Esophagus squamous epithelium (tissue), 5 donors: ENCODE measurements at places on chromosomes 2 and 18.

DNA sequence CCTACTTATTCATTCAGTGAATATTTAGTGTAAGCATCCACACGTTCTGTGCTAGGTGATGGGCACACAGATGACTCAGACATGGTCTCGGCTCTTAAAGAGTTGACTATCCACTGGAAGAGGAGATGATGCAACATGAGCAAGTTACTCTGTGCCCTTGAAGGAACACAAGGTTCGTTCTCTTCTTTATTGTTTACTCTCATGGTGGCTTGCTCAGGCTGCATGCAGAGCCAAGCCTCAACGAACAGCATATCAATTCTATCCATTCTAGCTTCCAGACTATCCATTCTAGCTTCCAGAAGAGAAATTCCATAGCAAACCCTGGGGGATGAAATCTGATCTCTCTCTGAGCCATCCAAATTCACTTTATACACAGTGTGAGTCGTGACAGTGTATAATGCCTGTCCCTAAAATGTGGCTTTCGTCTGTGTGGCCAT lies 68.1 kb upstream of the CTAGE1 start:
- DNase-seq: no peak

GRCh38 chr2:128372621-128373341 lies 54.1 kb upstream of the HS6ST1 start:
- DNase-seq: no peak

DNA sequence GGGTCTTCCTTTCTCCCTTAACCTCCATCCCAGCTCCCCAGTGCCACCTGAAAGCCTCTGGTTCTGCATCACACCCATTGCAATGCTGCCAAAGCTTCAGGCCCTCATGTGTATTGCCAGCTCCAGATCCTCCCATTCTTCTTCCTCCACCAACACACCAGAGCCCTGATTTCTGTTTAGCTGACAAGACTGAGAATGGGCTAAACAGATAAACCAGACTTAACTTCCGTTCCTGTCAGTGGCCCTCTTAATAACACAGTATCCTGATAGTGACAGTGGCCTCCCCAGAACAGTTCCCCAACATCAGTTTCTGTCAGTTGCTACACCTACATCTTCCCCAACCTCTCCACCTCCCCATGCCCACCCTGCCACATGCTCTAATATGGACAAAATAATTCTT lies 31.3 kb upstream of the C1D start:
- no peak for DNase-seq

DNA sequence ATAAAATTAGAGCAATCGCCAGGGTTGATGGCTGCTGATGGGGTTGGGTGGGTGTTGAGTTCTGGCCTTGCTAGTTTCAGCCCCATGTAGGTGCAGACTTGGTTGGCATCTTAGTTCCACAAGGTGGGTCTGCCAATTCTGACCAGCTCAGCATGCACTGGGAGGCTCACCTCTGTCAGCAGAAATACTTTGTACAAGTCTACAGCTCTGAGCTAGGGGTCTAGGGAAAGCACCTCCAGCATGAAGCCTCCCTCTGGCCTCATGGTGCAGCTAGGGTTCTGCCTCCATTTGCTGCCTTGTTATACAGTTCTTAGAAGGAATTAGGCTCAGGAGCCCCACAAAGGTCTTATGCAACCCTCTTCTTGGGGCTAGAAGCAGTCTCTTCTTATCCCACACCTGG lies 278.9 kb upstream of the HDAC4 start:
- no peak for DNase-seq

GRCh38 chr2:216012133-216012829 lies 1.1 kb downstream of the MREG start:
- DNase-seq: no peak

GRCh38 chr2:240586919-240587800 lies 626 bp downstream of the CAPN10 start:
- no peak for DNase-seq

- no peak for DNase-seq
Observed at GRCh38 chr18:26821181-26821580, 44.3 kb downstream of the AQP4 start.

DNA sequence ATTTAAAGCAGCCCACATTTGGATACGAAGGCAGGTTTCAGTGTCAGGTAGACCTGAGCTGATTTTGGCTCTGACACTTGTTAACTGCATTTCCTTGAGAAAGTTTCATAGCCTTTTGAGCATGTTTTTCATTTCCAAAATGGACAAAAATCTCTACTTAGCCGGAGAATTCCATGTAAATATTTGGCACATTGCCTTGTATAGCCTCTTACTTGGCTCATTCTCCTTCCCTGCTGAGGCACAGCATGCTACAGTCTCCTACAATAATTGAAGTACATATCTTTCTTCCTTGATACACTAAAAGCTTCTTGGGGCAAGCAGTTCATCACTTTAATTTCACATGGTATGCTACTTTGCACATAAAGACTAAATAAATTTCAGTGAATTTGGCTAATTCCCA lies 772.2 kb upstream of the CHAC2 start:
- no peak for DNase-seq

DNA sequence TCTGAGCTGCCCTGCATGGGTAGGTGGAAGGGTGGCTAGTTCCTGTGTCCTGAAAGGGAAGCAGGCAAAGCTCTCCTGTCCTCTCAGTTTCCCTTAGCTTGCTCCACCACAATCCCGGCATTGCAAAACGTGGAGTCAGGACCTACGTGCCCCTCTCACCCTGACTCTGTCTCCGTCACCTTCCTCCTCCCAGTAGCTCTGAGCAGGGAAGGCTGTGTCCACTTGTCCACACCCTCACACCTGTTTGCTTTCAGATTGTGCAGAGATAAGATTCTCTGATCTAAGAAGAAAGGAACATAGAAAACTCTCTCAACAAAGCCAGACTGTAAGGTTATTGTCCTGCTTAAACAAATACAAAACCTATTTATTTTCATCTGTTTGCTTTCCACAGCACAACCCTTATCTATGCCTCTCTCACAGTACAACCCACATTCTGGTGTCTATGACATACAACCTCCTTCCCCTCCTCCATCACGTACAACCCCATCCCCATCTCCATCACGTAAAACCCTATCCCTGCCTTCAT lies 79.0 kb downstream of the ALPK2 start:
- DNase-seq: no peak

DNA sequence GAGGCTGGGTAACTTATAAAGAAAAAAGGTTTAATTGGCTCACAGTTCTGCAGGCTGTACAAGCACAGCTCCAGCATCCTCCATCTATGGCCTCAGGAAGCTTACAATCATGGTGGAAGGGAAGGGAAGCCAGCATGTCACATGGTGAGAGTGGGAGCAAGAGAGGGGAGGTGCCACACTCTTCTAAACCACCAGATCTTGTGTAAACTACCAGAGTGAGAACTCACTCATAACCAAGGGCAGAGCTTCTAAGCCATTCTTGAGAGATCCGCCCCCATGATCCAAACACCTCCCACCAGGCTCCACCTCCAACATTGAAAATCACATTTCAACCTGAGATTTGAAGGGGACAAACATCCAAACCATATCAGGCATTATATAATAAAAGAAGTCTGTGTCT lies 121.6 kb upstream of the CDC42EP3 start:
- no peak for DNase-seq

DNA sequence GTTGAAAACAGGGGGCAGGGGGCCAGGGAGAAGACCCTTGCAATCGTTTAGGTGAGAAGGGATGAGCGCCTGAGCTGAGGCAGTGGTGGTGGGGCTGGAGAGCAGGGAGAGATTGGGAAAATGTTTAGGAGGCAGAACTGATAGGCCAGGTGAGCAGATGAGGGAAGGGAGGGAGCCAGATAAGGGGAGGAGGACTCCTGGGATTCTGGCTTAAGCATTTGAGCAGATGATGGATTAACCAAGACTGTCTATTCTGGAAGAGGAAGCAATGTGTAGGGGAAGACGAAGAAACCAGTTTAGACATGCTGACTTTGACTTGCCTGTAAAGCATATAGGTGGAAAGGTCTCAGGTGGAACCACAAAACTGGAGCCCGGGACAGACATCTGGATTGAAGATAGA lies 49.9 kb upstream of the ASPRV1 start:
- DNase-seq: no peak

DNA sequence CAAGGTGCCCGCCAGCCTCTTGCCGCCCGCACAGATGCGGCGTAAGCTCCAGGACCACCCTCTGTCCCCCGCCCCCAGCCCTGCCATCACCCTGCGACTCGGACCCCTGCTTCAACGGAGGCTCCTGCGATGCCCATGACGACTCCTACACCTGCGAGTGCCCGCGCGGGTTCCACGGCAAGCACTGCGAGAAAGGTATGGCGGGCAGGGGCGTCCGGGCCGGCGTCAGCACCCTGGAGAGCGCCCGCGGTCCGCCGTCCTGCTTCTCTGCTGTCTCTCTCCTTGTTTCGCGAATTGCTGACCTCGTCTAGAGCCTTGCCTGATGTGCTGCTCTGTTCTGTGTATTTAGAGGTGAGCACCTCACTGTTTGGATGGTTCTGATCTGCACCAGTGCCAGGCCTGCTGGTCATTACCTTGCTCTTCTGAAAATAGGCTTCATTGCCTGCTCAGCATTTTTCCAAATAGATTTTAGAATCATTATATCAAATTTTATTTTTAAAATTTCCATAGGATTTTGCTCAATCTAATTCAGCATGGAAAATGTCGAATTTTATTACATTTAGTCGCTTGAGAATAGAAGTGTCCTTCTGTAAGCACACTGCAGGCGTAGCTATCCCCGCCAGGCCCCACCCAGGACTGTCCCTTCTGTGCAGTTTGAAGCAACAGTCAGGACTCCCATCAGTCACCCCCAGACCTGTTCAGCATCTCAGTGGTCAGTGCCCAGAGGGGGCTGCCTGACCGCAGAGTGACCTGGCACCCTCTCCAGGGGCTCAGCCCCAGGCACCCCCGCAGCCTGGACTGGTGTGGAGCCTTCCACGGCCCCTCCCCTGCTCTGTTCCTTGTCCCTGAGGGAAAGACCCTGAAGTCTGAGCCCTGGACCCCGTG lies 51.6 kb downstream of the SNED1 start:
- no peak for DNase-seq

DNA sequence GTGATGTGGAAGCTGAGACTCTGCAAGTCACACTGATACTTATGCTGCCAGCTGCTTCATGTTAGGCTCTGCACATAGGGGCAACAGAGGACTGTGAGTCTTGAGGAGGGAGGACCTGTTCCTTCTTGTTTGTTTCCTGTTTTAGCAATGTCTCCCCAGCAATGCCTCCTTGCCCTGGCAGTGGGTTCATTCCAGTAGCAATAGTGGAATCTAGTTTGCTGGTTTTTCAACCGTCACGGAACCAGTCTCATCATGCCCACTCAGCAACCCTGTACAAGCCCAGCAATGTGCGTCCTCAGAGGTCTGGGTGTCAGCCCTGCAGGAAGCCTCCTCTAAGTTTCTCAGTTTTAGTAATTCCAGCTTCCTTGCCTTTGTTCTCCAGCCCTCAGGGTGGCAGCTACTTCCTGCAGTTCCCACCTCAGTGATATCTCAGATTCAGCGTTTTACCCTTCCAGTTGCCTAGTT lies 20.5 kb upstream of the ITGB6 start:
- no peak for DNase-seq

- DNase-seq: no peak
Observed at GRCh38 chr2:235739704-235740415, 246.0 kb downstream of the AGAP1 start.

DNA sequence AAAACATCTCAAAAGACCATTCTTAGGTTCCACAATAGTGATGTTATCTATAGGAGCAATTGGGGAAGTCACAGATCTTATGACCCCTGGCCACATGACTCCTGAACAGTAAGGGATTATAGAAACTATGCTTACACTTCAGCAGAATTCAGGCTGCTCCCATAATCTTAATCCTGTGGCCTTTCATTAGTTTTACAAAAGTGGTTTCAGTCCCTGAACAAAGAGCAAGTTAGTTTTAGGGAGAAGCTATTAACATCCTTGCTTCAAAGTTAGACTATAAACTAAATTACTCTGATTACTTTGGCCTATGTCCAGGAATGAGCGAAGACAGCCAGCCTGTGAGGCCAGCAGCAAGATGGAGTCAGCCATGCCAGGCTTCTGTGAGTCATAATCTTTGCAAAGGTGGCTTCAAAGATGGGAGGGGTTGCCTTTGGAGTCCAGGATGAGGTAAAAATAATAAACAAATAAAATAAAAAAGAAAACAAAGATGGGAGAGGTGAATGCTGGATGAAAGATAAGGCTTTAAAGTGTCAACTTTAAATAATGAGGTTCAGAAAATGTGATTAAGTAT lies 168.7 kb upstream of the NDUFV2 start:
- no peak for DNase-seq

- DNase-seq: no peak
Observed at GRCh38 chr2:241496904-241497877, 11.2 kb downstream of the STK25 start.

DNA sequence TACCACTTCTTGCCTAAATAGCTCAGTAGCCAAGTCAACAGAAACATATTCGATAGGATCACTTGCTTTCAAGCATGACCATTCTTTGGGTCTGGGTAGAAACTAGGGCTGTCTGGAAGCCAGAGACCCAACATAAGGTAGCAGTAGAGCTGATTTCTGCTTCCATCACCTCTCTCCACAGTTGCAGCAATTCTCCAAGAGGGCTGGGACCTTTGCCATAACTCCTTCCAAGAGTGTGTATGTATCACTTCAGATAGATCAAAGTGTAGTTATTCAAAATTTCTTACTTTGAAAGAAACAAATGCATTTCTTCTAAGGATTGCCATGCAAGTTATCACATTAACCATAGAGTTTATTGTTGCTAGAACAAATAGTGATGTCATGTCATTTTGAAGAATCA lies 172.0 kb upstream of the GALNT5 start:
- no peak for DNase-seq

DNA sequence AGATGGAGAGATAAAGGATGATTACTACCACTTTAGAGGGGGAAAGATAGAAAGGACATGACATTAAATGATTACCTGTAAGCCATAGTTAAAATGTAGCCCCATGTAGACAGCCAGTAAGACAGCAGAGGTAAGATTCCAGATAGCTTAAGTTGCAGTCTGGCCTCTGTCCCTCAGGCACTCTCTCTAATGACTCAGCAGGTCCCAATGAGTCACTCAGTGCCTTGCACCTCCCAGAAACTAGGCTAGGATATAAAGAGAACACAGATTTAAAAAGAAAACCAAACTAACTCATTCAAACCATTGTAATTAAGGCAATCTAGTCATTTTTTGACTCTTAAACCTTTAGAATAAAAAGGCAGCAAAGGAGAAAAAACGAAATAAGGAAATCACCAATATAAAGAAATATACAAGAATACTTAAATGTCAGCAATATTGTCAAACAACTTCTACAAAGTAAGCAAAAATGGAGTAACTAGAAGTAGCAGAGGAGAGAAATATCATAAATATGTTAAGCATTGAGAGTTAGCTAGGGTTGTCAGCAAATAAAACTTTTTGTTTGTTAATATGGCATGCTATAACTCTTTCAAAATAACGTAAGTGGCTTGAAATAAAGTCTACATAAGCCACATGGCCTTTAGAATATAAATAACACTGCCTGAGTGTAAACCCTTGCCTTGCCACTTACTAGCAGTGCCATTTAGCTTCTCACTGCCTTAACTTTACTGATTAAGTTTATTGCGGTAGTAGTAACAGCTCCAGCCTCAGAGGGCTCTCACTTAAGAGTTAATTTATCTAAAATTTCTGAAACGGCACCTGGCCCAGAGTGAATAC lies 48.5 kb downstream of the SOCS6 start:
- no peak for DNase-seq

- no peak for DNase-seq
Observed at GRCh38 chr2:56030062-56030461, 106.5 kb upstream of the EFEMP1 start.

GRCh38 chr2:23499439-23499838 lies 114.5 kb downstream of the KLHL29 start:
- DNase-seq: no peak
